ENCODE measurements at places on chromosomes 11 and 22.
A peak's percentile ranks its signal among the peaks of the same experiment; 100 is the strongest.

GRCh38 chr22:44389181-44389580, 76.4 kb upstream of the SHISAL1 start:
- DNase-seq: no peak

DNA sequence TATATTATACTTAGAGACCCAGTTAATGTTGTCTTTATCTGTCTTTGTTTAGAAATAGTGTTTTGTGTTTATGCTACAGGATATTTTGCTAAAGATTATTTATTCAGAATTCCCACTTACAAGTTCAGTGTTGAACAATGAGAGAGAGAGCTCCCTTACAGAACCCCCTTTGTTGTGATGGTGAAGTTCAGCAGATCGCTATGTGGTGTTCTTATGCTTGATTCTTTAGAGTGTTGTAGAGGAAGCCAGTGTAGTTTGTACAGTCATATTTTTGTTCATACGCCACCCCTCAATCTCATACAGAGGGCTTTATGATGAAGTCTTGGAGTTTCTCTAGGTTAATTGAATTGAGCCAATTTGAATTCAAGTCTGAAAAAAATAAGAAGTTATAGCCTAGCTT, 150.2 kb downstream of the TMEM135 start:
- no peak for DNase-seq

GRCh38 chr11:112289588-112290492, 29.2 kb upstream of the PLET1 start:
- DNase-seq: no peak

DNA sequence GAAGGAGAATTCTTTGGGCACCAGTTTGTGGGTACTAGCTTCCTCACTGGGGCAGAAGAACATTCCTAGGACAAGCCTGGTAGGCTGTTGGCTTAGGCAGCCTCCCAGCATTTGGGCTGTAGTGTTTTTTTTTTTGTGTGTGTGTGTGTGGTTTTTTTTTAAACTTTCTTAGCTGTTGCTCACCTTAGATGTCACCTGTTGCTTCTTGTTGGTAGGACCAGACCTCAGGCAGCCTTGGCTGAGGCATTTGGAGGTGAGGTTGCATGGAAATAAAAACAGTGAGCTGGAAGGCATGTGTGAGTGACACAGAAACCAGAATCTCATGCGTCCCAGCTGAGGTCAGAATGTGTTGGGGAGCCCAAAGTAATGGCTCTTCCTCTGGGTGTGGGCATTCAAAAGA, 21.3 kb downstream of the AMPD3 start:
- no peak for DNase-seq

DNA sequence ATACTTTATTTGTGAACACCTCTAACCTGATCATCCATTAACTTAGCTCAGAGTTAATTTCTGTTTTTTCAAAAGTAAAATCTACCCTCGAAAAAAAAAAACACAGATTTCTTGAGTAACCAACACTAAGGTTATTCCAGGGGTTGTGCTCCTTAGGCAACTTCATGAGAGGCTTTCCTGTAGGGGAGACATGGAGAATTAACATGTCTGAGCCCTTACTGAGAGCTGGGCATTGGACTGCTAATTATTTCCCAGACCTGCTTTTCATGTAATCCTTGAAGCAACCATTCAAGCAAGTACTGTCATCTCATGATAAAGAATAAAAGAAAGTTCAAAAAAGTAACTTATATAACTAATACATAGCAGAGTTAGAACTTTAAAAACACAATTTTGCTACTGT, 13.5 kb upstream of the UPB1 start:
- no peak for DNase-seq

DNA sequence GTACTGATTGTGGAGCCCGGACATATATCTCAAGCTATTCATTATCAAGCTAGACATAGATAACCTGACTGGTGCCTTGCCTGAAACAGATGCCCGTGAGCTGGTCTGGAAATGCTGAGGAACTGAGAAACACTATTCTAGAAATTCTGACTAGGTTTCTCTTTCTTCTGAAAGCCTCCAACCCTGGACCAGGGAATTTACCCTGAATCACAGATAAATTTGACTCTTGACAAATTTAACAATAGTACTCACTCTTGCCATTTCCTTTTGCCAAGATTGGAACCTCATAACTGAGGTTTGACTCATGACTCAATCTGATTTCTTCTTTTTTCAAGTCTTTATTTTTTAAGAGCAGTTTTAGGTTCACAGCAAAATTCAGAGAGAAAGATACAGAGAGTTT, 189.6 kb upstream of the SYN3 start:
- DNase-seq: no peak

- no peak for DNase-seq
Observed at GRCh38 chr11:2440646-2441045, 3.7 kb downstream of the TRPM5 start.

GRCh38 chr11:109241988-109242536, 179.9 kb upstream of the C11orf87 start:
- DNase-seq: peak; percentile 15

GRCh38 chr11:31863170-31863832, 52.2 kb upstream of the PAX6 start:
- DNase-seq: no peak

GRCh38 chr22:38074181-38075104, 9.5 kb downstream of the SLC16A8 start:
- no peak for DNase-seq

GRCh38 chr22:30190574-30190973, 56.0 kb downstream of the LIF start:
- DNase-seq: no peak

GRCh38 chr11:11569936-11570491, 51.8 kb downstream of the GALNT18 start:
- no peak for DNase-seq

GRCh38 chr11:45264839-45265515, 21.2 kb downstream of the SYT13 start:
- peak; percentile 80 for DNase-seq

All from skeletal muscle cell (primary cell).